ENCODE measurements at places on chromosomes 6 and 20.

GRCh38 chr6:152858141-152858540 is 107.5 kb downstream of the VIP start:
- no peak for DNase-seq

DNA sequence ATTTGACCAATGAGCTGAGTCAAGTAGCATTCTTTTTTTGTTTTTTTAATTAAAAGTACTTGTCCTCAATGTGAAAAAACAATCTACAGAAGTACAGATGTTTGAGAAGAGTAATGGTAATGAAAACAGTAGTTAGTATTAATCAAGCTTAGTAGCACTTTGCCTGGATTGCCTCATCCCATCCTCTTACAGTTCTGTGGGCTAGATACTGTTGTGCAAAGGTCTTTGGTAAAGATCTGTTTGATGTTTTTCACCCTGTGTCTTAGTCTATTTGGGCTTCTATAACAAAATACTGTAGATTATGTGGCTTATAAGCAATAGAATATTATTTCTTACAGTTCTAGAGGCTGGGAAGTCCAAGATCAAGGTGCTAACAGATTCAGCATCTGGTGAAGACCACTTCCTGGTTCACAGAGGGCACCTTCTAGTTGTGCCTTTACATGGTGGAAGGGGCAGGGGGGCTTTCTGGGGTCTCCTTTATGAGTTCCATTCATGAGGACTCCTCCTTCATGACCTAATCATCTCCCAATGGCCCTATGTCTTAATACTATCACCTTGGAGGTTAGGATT is 84.3 kb downstream of the SHLD1 start:
- no peak for DNase-seq

DNA sequence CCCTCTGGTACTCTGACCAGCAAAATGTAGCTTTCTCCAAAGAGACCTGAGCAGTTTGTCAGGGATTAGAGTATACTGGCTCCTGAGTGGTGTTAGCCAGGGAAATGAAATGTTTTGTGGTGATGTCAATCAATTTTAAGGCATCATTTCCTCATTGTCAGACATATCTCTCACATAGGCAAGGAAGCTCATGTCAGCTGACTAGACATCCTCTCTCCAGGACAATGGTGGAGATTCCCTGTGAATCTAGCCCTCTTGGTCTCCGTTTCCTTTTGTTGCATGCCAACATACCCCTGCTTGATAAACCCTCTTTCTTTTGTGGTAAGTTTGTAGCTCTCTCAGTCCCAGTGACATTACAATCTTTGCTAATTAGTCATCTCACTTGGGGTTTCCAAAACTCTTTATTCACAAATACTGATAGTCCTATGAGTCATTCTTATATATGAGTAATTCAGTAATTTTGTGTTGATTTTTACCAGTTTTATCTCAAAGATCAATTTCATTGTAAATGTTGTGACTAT is 135.6 kb upstream of the PTPRK start:
- DNase-seq, result no peak

DNA sequence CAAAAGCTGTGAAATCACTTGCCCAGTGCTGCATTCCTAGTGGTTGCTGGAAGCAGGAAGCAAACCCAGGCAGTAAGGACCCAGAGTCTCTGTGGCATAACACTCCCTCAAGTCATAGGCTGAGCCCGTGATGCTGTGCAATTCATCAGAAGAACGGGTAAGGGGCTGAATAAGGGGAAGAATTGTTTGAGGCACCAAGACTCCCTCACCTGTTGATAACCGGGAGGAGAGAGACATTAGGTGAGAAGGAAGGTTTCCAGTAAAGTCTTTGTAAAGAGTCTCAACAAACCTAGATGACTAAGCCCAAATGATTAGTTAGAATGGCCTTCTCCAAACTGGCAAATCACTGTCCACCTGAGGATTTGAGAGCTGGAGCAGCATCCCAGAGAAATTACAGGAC is 18.3 kb downstream of the ENPP3 start:
- DNase-seq, result no peak

- DNase-seq, result no peak
These were observed 70.0 kb downstream of the FAM50B start for GRCh38 chr6:3919130-3919628.

- no peak for DNase-seq
These were observed 88.3 kb upstream of the CCDC28A start for GRCh38 chr6:138685257-138685656.
